Upper lobe of right lung (tissue), 1 donor: ENCODE measurements at places on chromosomes 7 and 10. TPM values are rescaled to one million over a fixed set of nuclear protein-coding genes. Genes with fewer than 3 reads are reported as not detected.

GRCh38 chr10:33422471-33423153, 88.1 kb upstream of the NRP1 start:
- no peak for DNase-seq

DNA sequence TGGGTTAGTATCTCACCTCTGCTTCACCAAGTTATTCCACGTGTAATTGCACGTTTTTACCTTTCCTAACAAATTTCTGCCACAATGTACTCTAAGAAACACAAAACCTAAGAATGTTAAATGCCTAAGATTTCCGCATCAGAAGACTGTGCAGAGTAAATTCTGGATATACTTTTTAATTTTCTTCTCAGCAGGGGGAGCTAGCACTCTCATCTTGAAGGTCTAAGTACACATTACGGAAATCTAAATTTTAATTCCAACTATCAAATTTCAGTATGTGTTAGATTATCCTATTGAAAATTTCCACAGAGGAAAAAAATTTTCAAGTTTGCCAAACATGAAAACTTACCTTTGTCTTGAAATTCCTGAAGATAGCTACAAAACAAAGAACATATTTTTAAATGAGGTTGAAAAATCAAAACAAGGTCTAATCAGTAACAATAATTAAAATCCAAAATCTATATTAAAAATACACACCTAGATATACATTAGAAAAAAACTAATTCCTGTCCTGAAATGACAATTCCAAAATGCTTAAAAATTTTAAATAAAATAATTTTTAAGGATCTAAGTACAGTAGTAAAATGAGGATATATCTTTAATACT, 10.5 kb downstream of the SKAP2 start:
- no peak for DNase-seq

DNA sequence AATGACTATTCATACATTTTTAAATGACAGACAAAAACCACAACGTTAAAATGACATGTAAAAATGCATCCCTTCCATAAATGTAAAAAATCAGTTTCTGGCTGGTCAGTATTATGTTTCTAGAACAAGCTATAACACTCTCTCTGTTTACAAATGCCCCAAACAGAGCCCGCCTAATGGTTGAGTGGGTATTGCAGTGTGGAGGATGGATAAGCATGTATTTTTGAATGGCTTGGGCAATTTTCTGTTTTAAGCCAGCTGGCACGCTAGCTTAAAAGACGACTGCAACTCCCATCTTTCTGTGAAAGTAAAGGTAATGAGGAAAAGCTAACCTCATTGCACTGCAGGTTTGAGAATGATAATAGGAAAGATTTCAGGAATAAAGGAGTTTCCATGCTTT, 430.7 kb downstream of the PARD3 start:
- no peak for DNase-seq

DNA sequence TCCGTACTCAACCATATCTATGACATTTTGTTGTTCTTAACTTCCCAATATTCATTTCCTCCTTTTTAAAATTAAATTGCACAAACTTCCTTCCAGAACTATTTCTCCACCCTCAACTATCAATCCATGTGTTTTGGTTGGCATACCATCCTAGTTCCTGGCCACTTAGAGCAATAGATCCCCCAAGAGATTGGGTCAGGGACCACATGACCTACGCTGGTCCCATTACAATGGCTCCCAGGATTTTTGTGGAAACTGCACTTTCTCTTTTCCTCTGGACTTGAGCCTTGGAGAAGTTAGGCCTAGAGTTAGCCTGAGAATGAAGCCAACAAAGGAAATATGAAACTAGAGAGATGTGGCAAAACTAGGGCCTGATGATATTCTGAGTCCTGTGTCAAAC, 55.7 kb upstream of the CASD1 start:
- no peak for DNase-seq

The ACSL5 gene
- total RNA-seq, result 79.1 TPM

The AEBP1 gene
- 272 TPM for total RNA-seq
